ENCODE measurements at places on chromosomes 1 and 21. TPM values are rescaled to one million over a fixed set of nuclear protein-coding genes. Genes with fewer than 3 reads are reported as not detected.

GNG4 gene
- total RNA-seq, result 3.0 TPM

HAX1 gene
- total RNA-seq, result 146 TPM

HRNR gene
- not detected for total RNA-seq

C1orf226 gene
- total RNA-seq, result 0.50 TPM

SMIM1 gene
- 0.55 TPM for total RNA-seq

SWT1 gene
- total RNA-seq, result 8.9 TPM

MEX3A gene
- 0.89 TPM for total RNA-seq

SLC45A1 gene
- total RNA-seq, result 1.5 TPM

CYP4A22 gene
- total RNA-seq, result not detected

LCE6A gene
- total RNA-seq, result not detected

RCC1 gene
- total RNA-seq, result 87.7 TPM

TSPEAR gene
- not detected for total RNA-seq

Data from uterine smooth muscle cell (primary cell).